ENCODE measurements at places on chromosomes 6 and 20.

DNA sequence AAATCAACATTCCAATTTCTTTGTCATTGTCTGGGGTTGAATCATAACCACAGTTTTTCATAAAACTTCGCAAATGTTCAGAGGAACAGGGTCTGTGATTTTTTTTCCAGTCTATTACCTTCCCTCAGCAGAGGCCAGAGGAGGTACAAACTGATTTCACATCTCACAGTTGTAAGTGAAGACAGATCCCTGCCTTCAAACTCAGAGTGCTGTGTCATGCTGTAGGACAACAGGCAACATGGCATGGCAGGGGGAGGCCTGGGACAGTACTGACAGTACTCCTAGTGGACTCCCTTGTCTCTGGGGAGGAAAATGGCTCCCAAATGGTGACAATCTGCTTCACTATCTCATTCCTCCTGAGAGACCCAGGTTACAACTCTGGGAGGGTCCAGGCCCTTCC, 308.6 kb downstream of the CDC5L start:
- DNase-seq, result no peak

GRCh38 chr6:37549558-37549957, 49.9 kb upstream of the CCDC167 start:
- no peak for DNase-seq

DNA sequence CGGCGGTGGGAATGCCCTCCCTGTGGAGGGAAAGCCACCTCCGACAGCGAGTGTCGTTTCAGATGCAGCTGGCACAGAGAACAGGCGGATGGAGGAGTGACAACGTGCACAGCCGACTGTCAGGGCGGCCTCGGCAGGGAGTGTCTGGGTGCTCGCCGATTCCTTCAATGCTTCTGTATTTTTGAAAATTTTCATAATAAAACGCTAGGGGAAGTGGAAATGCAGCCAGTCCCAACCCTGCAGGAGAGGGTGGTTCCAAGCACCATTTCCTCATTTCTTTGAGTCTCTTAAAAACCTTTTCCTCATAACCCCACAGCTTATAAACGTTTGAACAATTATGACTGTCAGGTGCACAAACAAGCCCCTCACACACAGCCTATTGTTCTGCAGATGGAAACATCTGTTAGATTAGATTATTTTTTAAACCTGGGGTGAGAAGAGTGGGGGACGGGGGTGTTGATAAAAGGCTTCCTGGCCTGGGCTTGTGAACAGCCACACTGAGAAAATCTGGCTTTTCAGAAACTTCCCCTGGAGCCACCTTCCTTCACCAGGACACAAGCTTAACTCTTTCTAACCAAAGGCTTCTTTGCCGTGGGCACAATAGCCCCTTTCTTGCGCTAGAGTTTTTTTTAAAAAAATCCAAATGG, 228.9 kb downstream of the ANKRD60 start:
- DNase-seq, result peak; percentile 59

GRCh38 chr20:61766921-61767610, 298.6 kb downstream of the TAF4 start:
- DNase-seq, result no peak
